Stimulated activated CD8-positive, alpha-beta memory T cell treated with anti-CD3 and anti-CD28 coated beads, Interleukin-4, amount 100 ng/mL, for 48 hours (primary cell): ENCODE measurements at places on chromosomes 7 and 10.
A peak's percentile ranks its signal among the peaks of the same experiment; 100 is the strongest.

- DNase-seq, result no peak
These were observed 44.9 kb downstream of the ANXA8 start for GRCh38 chr10:47438857-47439474.

GRCh38 chr7:8365499-8366110 lies 67.8 kb upstream of the NXPH1 start:
- no peak for DNase-seq

DNA sequence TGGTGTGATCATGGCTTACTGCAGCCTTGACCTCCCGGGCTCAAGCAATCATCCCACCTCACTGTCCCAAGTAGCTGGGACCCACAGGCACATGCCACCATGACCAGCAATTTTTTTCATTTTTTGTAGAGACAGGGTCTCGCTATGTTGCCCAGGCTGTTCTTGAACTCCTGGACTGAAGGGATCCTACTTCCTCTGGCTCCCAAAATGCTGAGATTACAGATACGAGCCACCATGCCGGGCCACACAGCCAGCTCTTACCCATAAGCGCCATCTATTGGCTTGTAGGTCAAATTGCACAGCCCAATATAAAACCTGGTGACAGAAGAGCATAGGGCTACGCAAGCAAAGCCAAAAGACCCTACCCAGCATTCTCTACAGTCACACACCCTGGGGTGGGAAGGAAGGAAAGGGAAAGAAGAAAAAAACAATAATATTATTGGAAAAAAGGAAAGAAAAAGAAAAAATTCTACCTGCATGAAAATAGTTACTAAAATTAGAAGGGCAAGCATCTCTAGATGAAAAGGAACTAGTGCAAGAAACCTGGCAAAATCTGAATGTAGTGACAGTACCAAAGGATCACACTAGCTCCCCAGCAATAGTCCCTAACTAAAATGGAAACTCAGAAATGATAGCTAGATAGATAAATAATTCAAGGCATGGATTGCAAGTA lies 29.4 kb upstream of the AMPH start:
- peak; percentile 37 for DNase-seq

DNA sequence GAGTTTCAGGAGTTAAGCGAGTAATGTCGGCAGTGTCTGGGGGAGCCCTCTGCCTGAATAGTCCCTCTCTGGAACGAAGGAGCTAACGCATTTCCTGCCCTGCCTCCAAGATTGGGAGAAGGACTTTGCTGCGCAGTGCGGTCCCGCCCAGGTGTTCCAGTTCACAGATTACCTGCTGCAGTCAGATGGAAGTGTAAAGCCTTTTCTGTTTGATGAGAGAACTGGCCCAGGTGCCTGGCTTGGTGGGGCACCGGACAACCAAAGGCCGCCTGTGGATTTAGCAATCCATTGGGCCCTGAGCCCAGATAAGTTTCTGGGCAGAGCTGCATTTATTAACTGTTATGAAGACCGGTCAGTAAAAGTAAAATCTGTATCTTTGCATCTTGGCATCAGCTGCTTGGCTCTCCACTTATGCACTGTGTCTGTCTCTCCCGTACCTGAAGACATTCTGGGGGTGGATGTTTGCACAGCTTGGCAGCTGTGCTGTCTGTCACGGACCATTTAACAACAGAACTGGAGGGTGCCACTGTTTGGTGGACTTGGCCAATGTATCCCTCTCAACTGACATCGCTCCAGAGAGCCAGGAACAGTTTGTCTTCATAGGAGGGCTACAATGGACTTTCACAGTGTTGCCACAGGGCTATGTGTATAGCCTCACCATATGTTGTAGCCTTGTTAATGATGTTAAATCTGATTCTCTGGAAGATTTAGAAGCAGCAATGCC lies 654.7 kb upstream of the ZWINT start:
- no peak for DNase-seq

DNA sequence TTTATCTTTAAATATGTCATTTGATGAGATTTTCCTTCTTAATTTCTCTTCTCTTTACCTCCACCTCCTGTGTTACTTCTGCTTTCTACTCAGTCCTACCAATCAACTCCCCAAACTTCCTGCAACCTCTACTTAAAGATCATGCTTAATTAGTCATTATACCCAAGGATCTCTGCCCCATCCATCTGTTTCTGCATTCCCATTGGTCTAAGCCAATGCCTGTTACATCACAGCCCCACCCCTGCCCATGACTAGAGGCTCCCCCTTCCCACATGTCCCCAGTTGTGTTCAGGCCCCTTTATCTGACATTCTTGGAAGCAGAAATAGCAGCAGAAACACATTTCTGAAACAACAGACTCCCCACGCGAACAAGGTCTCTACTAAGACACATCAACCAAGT lies 319.1 kb upstream of the NFE2L3 start:
- no peak for DNase-seq
